AG04449 (cell line): ENCODE measurements at places on chromosomes 11 and 22.

DNA sequence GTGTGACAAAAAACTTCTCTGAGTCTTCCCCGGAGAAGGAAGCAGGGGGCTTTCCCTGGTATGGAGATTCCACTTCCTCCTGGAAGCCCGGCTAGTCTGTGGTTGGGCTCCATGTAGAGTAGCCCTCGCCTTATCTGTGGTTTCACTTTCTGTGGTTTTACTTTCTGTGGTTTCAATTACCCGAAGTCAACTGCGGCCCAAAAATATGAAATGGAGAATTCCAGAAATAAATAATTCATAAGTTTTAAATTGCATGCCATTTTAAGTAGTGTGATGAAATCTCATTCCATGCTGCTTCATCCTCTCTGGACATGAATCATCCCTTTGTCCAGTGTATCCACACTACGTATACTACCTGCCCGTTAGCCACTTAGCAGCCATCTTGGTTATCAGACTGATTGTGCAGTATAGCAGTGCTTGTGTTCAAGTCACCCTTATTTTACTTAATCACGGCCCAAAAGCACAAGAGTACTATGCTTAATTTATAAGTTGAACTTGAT, 275.0 kb upstream of the SESN3 start:
- DNase-seq: peak; percentile 50

DNA sequence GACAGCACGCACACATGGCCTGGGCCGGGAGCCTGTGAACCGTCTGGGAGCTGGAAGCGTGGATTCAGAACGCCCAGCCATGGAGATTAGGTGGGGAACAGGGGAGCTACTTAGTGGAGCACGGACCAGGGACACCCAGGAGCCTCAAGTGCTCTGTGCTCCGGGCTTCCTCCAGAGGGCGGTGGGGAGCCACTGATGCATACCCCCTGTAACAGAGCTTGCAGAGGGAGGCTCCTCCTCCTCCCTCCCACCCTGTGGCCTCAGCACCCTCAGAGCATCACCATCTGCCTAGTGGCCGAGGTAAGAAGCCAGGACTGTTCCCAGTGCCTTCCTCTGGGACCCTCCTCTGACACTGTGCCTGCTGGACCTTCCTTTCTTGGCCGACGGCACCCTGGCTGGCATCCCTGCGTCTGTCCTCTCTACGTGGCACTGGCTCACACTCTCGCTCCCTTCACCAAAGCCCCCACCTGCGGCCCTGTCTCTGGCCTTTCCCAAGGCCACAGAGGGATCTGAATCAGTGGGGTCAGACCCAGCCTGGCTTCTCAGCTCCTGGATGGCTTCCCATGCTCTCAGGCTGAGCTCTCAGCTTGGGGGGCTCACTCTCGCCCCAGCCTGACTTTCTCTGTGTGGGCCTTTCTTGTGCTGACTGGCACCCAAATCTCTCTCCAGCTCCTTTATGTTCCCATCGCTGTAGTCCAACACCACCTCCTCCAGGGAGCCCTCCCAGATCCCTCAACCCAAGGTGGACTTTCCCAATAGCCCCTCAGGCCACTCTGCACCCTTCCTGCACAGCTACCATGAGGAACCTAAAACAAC, 780.9 kb downstream of the BRD1 start:
- DNase-seq: no peak

DNA sequence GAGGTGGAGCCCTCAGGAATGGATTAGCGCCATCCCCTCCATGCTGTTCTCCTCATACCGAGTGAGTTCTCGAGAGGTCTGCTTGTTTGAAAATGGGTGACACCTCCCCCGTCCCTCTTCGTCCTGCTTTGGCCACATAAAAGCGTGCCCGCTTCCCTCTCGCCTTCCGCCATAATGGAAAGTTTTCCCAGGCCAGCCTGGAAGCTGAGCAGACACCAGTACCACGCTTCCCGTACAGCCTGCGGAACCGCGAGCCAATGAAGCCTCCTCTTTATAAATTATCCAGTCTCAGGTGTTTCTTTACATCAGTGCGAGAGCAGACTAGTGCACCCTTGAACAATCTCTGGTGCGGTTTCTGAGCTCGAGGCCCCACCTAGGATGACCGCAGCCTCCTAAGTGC, 12.8 kb downstream of the ALG12 start:
- DNase-seq: no peak

DNA sequence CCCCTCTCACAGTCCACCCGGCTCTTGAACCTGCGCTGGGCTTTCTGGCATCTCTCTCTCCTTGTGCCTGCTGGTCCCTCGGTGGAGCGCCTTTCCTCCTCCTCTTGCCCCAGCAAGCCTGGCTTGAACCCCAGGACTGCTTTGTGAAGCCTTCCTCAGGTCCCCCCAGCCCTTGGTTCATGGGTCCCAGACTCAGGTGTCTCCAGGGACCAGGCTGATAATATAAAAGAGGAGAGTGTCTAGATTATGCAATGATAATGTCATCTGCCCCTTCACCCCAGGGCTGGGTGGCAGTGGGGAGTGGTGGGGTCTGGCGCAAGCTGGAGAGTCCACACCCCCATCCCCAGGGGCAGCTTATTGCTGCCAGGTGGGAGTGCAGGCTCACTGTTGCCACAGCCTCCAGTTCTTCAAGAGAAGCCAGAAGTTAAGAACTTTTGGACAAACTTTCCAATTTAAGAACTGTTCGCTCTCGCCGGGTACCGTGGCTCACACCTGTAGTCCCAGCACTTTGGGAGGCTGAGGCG, 36.6 kb upstream of the PARVG start:
- DNase-seq: no peak

DNA sequence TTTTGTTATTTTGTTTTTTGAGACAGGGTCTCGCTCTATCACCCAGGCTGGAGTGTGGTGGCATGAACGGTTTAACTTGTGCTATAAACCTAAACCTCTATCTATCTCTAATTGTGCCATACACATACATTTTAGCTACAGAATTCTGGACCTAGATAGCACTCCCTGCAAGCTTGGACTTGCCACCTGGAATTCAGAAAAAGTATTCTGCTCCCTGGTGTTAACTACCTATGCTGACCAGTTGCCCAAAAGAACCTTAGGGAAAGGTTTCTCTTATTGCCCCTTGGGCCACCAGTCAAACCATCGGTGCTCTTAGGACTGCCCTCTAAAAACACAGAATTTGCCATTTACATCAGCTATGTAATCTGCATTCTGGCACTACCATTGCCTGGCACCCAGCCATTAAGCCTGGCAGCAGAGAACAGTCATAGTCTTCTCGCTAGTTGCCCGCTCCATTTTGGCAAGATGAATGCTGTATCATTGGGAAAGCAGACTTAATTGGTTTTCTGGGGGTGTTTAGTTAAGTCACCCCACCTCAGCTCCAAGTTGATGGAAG, 55.3 kb downstream of the ETS1 start:
- no peak for DNase-seq

DNA sequence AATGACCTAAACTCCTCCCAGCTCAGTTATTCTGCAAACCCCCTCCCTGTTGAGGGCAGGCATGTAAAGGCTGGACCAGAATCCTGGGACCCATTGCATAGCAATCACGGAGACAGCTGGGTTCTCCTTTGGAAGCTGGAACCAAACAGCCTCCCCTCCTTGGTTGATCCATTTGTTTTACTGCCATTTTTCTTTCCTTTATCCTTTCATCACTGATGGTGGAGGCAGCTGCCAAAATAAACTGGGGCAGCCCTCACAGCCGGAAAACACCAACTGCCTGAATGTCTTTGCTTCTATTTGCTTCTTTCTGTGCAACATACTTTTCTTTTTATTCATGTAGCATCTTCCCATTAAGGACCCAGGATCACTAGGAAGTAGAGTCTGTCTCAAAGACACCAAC, 150.0 kb upstream of the SYT13 start:
- DNase-seq: no peak

DNA sequence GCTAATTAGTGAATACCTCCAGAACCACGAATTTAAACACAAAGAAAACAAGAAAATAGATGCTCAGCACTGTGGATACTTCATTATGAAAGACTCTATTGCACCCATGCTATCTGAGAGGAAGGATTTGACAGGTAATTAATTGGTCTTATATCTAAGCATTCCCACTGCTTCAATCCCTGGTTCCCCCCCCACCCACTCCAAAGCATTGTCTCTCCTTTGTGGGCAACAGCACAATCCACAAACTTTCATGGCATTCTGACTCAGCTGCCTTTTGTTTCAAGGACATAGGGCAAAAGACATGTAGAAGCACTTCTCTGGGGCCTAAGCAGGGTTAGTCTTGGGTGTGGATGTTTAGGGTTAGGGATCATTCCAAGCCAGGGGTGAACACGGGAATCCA, 551.4 kb downstream of the BUD13 start:
- no peak for DNase-seq

DNA sequence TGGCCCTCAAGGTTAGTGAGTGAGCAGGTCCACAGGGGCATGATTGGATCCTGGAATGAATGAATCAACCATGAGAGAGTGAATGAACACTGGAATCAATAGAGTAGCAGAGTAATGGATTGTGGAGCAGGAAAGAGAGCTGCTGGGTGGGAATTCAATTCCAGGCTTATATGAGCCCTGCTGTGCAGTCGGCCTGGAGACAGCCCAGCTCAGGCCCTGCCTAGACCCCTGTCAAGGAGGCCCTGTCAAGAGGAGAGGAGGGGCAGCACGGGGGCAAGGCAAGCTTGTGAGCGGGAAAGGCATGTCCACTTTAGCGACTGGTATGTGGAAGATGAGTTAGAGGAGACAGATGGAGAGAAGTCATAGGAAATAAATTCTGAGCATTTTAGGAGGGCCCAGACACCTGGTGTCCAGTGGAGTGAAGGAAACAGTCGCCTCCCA, 1.3 kb upstream of the FOLR1 start:
- no peak for DNase-seq

DNA sequence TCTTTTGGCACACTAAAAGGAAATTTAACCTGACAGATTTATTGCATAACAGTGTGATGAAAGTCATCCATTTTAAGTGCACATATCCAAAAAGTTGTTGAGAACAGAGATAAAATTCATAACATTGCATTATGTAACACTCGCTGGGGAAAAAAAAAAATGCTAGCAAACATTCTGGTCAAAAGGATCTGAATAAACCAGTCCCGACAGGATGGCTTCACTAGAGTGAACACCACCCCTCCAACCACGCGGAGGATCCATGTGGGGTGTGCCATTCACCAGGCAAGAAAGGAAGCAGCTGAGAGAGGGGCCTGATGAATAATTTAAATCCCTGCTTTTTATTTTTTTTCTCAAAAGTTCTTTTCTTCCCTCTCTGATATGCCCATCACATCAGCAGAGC, 258.7 kb downstream of the DCDC1 start:
- DNase-seq: no peak

GRCh38 chr11:71309181-71309580, 56.8 kb upstream of the SHANK2 start:
- DNase-seq: no peak

GRCh38 chr11:9802291-9802861, 138.5 kb downstream of the SWAP70 start:
- peak; percentile 93 for DNase-seq

DNA sequence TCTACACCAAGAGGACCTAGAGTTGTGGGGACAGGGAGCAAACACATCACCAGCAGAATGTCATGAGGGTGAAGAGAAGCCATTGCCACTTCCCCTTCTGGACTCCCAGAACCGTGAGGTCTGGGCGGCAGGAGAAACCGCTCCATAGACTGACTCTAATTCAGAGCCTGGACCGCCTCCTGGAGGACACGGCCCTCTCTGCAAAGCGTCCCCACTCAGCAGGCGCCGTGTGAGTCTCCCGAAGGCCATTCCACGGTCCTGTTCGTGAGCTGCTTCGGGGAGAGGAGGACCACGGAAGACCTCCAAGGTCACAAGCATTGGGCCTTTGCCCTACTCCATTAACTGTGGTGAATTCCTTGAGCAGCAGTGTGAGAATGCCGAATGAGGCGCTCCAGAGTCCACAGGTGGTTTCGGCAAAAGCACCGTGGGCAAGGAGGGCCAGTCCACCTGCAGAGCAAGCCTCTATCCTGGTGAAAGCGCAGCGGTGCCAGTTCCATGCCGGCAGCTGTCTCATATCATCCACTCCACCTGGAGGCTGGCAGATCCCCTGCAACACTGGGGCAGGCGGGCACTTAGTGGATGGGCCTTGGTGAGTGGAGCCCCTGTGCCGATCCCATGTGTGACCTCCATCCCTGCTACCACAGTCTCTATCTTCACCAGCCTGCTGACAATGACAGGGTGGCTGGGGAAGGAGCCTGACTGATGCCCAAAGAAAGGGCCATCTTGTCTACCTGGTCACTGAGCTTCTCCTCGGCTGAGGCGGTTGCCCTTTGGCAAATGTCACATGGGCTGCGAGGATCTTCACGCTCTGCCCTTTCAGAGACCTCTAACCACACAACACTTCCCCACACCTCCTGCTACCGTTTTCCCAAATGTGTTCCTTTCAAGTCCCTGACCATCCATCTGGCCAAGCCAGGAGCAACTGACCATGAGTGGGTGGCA, 7.5 kb downstream of the C11orf21 start:
- DNase-seq: no peak

- no peak for DNase-seq
Measured at GRCh38 chr11:75389276-75389605, 10.1 kb upstream of the RPS3 start.

DNA sequence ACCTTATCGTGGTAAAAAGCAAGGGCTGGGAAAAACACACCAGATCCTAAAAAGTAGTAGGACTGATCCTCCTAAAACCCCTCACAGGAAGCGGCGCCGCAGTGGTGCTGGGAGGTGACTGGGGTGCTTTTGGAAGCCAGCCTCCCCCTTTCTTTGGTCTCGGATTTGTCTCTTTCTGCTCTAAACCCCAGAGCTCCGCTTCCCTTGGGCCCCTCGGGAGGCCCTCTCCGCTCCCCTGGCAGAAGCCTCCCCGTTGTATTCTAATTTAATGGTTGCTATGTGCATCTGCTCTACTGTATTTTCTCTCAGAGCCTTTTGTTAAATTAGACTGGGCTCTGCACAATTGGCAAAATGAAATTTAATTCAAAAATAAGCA, 587.7 kb downstream of the OPCML start:
- DNase-seq: no peak

- no peak for DNase-seq
Measured at GRCh38 chr22:50507421-50507990, at the start of gene LMF2. Gene LMF2 (minus strand): TSS chr22:50507702. CDS start chr22:50507675, 27 bp downstream.

- DNase-seq: peak; percentile 69
Measured at GRCh38 chr22:37533995-37534394, 14.8 kb upstream of the CARD10 start.

DNA sequence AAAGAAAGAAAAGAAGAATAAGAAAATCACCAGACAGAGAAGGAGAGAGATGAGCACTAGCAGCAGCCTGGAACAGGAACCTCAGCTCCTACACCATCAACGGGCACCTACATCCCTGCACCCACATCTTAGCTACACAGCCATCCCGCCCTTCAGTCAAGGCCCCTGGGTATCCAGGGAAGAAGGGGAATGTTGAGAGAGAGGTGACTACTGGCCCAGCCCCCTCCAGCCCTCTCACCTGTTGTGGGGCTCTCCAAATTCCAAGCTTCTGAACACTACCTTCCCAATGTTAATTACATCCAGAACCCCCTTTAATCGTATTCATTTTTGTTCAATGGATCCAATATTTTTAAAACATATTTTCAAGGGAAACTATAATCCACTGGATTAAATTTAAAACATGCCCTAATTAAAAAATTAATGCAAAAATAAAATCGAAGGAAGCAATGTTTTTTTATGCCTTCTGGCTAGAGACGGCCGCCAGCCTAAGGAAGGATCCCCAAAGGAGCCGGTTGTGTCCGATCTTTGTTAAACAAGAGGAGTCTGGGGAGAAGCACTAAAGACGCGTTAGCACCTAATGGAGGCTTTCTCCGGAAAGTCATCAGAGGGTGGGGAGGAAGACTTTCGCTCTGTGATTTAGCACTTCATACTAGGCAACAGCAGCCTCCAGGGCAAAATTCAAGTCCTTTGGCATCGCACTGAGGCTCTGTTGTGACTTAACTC, 9.5 kb downstream of the TPST2 start:
- DNase-seq: no peak
